ENCODE measurements at places on chromosomes 1 and 21.
A peak's percentile ranks its signal among the peaks of the same experiment; 100 is the strongest.

DNA sequence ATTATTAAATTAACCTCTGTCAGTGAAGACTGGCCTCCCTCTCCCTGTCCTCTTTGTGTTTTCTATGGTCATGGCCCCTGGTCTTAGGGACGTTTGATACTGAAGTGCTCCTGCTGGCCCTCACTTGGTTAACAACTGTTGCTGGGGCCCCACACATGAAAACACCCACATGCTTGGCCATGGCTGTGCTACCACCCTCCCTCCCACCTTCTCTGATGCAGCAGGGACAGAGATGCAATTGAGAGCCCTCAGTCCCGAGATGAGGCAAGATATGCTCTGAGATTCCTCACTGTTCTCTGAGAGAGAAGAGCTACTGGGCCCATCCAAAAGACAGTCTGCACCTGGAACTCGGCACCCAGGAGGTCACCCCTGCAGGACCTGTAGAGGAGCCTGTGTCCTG is 33.3 kb downstream of the NCMAP start:
- no peak for DNase-seq

GRCh38 chr1:167707942-167708341 is 13.8 kb upstream of the MPZL1 start:
- no peak for DNase-seq

DNA sequence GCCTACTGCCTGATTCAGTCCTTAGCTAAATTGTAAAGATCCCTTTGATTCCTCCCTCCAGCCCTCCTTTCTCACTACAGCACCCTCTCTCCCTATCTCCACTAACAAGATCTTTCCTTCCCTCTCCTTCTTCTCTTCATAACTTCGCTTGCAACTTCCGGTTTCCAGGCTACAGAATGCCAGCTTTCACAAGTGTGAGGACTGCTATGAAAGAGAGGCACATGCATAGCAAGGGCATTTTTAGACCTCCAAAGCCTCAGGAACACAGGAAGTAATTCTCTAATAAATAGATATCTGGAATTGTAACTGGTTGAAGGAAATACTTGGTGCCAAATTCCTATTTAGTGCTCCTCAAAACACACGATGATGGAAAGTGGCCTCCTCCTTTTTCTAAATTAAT is 196.7 kb downstream of the HLX start:
- no peak for DNase-seq

GRCh38 chr1:161733526-161733925 is 12.2 kb downstream of the FCRLB start:
- no peak for DNase-seq

DNA sequence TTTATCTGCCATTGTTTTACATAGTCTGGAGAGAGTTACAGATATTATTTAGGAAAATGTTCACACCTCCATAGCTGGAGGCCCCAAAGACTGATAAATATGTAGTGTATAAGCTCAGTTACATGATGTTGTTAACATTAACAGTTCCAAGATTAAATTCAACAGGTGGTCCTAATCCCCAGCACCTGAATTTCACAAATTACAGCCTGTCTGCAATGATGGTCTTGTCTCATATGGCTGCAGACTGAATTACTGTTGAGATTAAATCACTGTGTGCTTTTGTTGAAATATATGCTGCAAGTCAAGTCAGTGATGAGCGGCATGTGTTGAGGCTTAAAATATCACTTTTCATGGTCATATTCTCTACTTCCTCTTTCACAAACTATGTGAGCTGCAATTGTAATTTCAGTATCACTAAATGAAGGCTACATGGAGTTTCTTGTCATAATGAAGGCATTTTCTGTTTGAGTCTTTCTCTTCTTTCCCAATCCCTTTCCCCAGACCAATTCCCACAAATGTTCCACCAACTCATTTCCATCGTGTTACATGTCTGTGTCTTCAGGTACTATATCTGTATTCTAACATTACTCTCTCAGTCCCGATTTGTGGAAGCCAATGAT is 4.2 kb downstream of the ST6GALNAC5 start:
- DNase-seq: no peak

DNA sequence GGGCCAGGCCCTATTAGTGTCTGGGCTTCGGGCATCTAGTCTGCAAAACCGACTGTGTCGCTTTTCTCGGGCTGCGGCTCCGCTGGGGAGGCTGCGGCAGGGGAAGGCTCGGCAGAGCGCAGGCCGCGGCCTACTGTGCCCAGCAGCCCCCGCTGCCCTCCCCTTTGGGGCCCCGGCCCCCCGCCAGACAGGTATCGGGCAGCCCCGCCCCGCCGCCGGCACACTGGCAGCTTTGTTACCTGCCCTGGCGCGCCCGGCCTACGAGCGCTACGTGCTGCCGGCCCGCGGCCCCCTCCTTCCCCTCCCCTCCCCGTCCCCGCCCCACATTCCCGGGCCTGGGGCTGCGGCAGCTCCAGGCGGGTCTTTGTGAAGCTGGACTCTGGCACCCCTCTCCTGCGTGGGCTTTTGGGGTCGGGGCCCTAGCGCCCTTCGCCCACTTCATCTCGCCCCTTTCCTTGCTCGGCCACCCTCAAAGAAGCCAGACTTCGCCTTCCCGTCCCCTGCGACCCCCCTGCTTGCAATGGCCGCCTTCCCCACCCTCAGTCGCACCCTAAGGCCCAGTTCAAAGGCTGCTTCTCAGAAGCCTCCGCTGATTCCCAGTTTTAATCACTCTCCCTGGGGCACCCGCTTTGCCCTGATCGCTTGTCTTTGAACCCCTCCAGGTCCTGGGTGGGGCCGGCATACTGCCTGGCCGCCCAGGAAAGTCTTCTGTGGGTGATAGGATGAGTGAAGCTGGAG is 48.9 kb upstream of the SLC2A1 start:
- no peak for DNase-seq

- no peak for DNase-seq
Measured at GRCh38 chr1:207239874-207240273, 81.6 kb upstream of the CD55 start.

- no peak for DNase-seq
Measured at GRCh38 chr1:2894381-2895041, 93.0 kb upstream of the TTC34 start.

GRCh38 chr1:108049178-108049819 is 84.3 kb upstream of the VAV3 start:
- DNase-seq: peak; percentile 21
